ENCODE measurements at places on chromosomes 2 and 18. TPM values are rescaled to one million over a fixed set of nuclear protein-coding genes. Genes with fewer than 3 reads are reported as not detected.

- no peak for DNase-seq
These were observed 199.0 kb downstream of the LPIN1 start for GRCh38 chr2:11945139-11946126.

The PDE11A gene
- total RNA-seq, result 0.25 TPM

- DNase-seq, result peak; percentile 61
These were observed 5.3 kb downstream of the PTGR3 start for GRCh38 chr18:75203416-75204268.

GRCh38 chr2:38239452-38239851 lies 137.6 kb downstream of the ATL2 start:
- DNase-seq, result peak; percentile 90

DNA sequence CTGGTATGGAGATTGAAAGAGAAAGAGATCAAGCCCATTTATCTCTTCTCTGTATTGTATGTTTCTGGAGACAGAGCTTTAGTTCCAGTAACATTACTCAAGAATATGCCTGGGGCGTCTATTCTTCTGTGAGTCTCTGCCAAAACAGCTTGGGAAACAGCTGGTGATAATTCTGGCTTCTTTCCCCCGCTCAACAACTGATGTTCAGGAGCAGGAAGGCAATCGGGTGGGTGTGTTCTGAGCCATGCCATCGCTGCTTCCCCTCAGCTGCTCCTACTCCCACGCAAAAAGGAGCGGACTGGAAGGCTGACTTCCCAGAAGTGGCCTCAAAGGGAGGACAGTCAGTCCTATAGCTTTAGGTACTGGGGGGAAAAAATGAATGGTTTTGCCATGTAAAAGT lies 695.1 kb downstream of the PLCL1 start:
- DNase-seq, result no peak

- DNase-seq, result no peak
These were observed 109.3 kb downstream of the ADCYAP1 start for GRCh38 chr18:1013951-1014350.

The CD8B2 gene
- total RNA-seq, result not detected

DNA sequence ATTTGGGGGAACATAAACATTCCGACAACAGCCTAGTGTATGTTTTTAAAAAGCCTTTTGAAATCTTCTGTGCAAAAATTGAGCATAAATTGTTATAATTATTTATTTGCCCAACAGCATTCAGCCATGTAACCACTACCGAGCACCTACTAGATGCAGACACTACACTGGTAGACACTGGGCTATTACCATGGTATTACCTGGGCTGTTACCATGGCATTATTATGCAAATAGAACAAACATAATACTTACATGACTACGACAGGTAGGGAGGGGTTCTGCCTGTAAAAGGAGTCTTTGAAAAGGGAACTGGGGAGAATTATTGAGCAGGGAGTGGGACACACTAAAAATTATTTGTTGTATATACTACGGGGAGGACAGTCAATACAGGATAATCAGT lies 116.4 kb downstream of the MREG start:
- DNase-seq, result no peak

- peak; percentile 76 for DNase-seq
These were observed 8.5 kb upstream of the DAW1 start for GRCh38 chr2:227862741-227863588.

GRCh38 chr2:235587202-235587601 lies 93.4 kb downstream of the AGAP1 start:
- DNase-seq, result no peak

- no peak for DNase-seq
These were observed 329.4 kb upstream of the RAB12 start for GRCh38 chr18:8279781-8280330.

The MALL gene
- not detected for total RNA-seq

DNA sequence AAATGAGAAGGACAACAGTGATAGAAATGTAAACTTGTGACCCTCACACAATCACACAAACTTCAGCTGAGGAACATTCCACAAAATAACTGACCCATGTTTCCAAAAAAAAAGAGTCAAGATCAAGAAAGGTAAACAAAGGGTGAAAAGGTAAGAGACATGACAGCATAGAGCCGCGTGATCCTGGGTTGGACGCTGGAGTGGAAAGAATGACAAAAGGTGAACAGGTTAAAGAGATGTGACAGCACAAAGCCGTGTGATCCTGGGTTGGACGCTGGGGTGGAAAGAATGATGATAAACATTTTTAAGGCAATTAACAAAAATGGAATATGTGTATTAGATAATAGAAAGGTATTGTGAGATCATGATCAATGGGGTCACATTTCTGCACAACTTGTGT lies 110.3 kb downstream of the SNTG2 start:
- no peak for DNase-seq

- DNase-seq, result no peak
These were observed 132.7 kb upstream of the MEX3C start for GRCh38 chr18:51330148-51330547.

- no peak for DNase-seq
These were observed 9.0 kb downstream of the CAPN10 start for GRCh38 chr2:240595381-240596079.

DNA sequence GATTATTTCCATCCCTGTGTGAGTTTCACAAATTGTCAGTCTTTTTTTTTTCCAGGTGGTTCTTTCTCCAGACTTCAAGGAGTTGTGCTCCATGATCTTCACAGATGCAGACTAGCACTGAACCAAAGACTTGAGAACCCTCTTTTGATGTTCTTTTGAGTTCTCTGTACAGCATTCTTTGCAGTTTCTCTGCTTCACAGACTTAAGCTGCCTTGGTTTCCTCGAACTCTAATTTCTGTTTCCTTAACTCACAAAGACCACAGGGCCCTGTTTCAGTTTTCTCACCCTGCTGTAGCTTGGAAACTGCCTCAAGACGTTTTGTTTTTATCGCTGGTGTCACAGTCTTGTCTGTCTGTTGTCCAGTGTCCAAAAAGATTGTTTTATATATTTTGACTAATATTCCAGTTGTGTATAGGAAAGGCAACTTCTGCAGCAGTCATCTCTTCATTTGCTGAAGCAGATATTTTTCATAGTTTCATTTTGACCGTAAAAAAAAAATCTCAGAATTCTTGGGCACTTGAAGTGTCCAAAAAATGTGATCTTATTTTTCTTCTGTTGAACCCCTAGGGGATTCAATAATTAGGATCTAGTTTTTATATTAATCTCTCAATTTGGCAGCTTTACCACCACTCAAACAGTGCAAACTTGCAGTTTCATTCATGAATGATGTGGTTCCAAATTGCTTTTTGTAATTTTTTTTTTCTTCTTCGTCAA lies 97.0 kb upstream of the MC4R start:
- DNase-seq, result no peak

DNA sequence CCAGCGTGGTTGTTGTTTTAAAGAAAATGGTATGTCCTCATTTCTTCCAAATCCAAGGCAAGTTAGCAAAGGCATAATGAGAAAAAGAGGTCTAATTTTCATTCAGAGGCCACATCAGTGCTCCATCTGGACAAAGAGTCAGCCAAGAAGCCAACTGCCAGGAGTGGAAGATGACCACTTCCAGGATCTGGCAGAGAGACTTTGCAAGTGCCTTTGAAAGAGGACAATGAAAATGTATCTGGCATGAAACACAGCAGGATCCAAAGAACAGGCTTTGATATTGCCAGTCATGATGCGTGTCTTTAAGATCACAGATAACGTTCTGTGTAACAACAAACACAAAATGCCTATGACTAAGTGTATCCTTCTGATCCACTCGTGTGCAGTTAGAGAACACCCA lies 82.8 kb downstream of the AFF3 start:
- no peak for DNase-seq

DNA sequence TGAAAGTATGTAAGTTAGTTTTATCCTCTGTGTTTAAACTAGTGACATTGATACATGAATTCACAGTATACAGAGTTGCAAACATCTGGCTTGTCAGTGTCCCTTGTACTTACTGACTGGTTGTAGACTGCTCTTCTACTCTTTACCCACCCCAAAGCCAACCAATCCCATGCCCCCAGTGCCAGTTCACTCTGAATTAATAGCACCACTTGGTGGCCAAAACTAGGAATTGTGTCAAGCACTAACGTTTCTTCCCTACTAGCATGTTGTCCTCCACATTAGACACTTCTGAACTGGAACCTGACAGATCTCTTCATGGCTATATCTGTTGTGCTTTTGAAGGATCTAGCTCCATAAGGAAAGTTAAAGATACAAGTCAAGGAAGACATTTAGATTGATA lies 27.2 kb upstream of the OTX1 start:
- peak; percentile 28 for DNase-seq

DNA sequence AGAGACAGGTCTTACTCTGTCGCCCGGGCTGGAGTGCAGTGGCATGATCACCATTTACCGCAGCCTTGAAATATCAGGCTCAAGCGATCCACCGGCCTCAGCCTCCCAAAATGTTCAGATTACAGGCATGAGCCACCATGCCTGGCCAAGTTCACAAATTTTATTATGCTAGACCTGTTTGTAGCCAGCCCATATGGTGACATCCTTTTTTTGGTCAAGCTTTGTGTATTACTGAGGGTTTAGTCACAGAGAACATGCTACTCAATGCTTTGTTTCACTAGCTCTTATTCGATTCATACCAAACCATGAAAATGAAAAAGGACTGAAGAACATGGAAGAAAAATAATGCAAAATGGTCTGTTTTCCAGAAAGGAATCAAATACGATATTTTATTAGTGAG lies 41.4 kb downstream of the DGKD start:
- no peak for DNase-seq

GRCh38 chr2:120985997-120986651 lies 250.5 kb downstream of the GLI2 start:
- DNase-seq, result no peak

The CXCR4 gene
- not detected for total RNA-seq

The DSG1 gene
- total RNA-seq, result not detected

GRCh38 chr2:16386031-16386430 lies 279.6 kb downstream of the CYRIA start:
- DNase-seq, result no peak

The POTEI gene
- 0.13 TPM for total RNA-seq

DNA sequence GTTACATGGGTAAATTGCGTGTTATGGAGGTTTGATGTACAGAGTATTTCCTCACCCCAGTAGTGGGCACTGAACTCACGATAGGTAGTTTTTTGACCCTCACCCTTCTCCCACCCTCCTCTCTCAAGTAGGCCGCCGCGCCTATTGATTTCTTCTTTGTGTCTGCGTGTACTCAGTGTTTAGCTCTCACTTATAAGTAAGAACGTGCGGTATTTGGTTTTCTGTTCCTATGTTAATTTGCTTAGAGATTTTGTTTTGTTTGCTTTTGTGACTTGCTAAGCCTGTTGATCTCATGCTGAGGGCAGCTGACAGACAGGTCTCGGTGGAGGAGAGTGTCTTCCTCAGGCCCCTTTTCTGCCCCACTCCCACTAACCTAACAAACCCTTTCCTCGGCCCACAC lies 36.2 kb downstream of the ACOXL start:
- no peak for DNase-seq

GRCh38 chr2:12970861-12971260 lies 254.1 kb downstream of the TRIB2 start:
- peak; percentile 79 for DNase-seq

DNA sequence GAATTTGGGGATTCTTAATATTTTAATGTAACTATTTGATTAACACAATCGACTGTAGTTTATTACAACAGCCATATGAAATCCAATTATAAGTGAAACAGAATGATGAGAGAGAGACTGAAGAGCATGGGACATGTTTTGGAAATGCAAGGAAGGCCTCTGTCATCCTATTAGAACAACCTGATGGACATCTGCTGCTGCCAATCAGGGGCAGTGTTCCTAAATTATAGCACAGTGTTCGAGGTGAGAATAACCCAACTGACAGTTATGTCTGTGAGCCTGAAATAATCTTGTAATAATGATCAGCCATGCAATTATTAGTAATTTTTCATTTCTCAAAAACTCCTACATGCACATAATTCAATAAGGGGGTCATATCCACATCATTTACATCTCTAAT lies 73.6 kb downstream of the CCDC141 start:
- no peak for DNase-seq

DNA sequence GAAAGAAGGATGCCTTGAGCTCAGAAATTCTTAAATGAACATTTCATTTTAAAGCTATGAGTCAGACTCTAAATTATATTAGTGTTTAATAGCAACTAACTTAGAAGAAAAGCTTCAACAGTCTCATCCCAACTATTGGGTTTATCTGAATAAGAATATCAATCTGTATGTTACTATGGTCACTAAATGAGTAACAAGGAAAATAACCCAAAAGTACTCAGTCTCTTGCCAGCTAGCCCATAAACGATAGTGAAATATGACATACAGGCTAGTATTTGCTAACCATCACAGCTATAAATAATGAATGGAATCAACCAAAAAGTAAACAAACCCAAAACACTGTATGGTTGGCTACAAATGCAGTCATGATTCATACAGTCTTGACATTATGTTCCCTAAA lies 174.9 kb downstream of the RAB3GAP1 start:
- peak; percentile 2 for DNase-seq

DNA sequence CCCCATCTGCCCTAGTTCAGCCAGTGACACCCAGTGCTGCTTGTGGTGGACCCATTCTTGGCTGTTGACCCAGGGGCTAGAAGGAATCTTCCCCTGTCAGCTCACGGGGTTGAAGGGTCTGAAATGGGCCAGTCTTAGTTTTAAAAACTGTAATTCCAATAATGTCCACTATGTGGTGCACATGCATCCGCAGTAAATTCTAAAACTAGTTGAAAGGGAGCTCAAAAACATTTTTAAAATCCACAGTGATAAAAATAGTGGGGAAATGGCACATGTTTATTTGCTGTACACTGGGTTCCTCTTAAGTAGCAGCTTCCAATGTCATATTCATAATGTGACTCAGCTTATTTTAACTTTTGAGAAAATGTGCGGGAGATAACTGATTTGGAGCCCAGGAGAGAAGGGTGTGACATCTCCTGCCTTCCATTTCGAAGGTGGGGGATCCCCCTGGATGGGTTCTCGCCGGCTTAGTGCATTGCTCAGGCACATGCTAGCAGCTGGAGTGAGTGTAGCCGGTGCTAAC lies 32.8 kb downstream of the GRHL1 start:
- no peak for DNase-seq

- peak; percentile 10 for DNase-seq
These were observed 69.3 kb downstream of the KCNG2 start for GRCh38 chr18:79866889-79867574.

GRCh38 chr2:68710336-68710735 lies 24.3 kb upstream of the ARHGAP25 start:
- DNase-seq, result no peak

The ADD2 gene
- 13.3 TPM for total RNA-seq

Measured in MG63 (cell line).